Brain pericyte (primary cell): ENCODE measurements at places on chromosomes 5 and 9.

- DNase-seq: peak; percentile 45
Measured at GRCh38 chr9:121954477-121955140, 138.5 kb downstream of the TTLL11 start.

DNA sequence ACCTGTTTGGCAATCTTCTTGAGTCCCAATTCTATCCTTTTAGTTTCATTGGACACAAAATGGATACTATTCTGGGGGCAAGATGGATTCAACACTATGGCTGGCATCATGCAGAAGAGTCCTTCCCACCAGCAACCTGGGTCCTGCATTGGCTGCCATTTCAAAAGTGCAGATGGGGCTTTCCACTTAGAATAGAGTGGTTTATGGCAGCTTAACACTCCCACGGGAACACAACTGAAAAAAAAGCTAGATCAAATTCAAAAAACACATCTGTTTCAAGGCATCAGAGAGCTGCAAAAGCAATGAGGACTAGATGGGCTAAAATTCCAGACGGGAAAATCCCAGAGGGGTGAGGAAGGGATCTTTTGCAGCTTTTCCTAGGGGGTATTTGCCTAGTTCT is 11.2 kb upstream of the HMHB1 start:
- no peak for DNase-seq

- peak; percentile 17 for DNase-seq
Measured at GRCh38 chr9:130330202-130330862, 64.8 kb downstream of the HMCN2 start.

DNA sequence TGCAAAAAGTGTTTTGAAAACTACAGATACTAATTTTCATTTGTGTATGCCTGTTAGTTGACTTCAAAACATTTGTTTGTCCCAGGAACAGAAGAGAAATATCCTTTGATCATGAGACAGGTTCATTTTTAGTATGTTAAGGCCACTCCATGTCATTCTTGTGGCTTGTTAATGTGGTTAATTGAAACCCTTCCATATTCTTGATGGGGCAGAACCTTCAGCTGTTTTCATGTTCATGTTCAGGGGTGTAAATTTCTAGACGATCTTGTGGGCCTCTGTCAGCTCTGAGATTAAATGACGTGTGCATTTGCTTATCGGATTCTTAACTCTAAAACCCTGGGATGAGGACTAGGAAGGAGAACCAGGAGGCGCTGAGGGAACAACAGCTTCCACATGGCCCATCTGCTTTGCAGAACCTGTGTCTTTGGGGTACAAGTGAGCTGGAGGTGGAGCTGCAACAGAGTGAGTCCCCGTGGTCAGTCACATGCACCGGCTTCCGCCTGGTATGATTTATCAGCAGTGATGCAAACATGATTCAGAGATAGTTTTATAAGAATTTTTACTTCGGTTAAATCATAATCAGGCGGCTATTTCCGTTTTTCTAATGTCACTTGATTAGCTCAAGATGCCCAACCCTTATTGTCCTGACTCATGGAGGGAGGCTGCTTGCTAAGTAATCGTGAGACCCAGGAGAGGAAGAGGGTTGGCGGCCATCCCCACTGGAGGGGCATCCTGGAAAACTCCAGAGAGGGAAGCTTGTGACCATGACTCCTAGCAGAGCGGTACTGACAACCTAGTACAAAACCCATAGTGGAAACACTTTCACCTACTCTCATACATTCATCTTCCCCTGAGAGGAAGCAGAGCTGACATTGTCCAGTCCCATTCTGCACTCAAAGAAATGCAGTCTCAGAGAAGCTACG is 138.4 kb downstream of the C9orf152 start:
- no peak for DNase-seq

GRCh38 chr9:72187121-72187695 is 38.0 kb downstream of the GDA start:
- DNase-seq: no peak

GRCh38 chr5:111945535-111945934 is 188.5 kb upstream of the NREP start:
- no peak for DNase-seq

GRCh38 chr9:134381671-134382516 is 55.6 kb downstream of the RXRA start:
- no peak for DNase-seq

DNA sequence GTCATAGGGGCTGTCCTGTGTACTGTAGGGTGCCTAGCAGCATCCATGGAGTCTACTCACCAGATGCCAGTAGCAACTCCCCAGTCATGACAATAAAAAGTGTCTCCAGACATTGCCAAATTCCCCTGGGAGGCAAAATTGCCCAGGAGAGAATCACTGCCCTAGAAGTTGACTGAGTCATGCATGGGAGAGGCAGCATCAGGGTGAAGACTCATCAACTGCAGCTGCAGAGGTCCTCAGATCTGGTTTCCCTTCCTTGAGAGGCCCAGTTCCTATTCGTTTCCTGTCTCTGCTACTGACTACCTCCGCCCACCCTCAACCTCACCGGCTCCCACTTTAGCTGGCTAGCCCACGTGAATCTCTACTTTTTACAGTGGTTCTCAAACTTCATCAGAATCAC is 88.6 kb upstream of the AGXT2 start:
- DNase-seq: no peak

GRCh38 chr5:141805874-141806595 is 72.2 kb downstream of the PCDH1 start:
- DNase-seq: no peak

DNA sequence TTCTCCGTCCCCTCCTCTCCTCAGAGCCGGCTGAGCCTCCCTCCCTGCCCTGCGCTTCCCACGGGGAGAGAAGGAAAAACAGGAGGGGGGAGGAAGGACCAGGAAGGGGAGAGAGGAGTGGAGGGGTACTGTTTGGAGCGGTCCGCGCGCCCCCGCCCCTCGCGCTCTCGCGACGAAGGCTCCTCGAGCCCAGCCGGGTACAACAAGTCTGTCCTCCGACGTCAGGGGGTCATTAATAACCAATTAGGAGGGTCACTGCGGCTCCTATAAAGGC is 480 bp upstream of the PRDM12 start:
- no peak for DNase-seq

GRCh38 chr5:154519359-154519758 is 41.3 kb upstream of the HAND1 start:
- no peak for DNase-seq

DNA sequence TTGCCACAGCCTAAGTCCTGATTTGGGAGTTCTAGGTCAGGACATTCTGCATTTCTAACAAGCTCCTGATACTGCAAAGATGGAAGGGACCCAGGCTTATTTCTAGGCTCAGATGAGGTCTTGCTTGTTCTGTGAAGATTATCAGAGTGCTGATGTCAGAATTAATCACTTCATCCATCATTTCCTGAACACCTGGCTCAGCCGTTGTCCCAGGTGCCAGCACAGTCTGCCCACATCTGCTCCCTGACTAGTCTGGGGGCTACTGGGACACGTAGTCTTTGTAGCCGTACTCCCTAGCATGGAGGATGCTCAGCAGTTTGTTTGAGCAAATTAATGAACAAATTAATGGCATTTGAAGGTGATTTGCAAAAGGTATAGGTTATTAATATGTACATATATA is 17.9 kb upstream of the SPINK4 start:
- DNase-seq: no peak

GRCh38 chr9:70564468-70565335 is 150.2 kb upstream of the KLF9 start:
- DNase-seq: no peak

- no peak for DNase-seq
Measured at GRCh38 chr5:160921423-160922285, 69.6 kb upstream of the ATP10B start.

GRCh38 chr5:124193371-124193789 is 553.1 kb downstream of the ZNF608 start:
- no peak for DNase-seq

DNA sequence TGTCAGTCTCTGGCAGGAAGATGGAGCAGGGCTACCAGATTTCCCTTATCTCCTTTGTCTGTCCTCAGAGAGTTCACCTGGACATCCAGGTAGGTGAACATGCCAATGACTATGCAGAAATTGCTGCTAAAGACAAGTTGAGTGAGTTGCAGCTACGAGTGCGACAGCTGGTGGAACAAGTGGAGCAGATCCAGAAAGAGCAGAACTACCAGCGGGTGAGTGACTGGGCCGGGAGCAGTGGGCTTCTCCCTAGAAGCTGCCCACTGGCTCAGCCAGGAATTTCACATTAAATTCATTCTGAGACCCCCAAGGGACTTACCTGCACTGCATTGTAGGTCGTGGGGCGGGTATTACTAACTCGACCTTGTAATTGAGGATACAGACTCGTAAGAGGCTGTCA is 2.1 kb downstream of the TMED9 start:
- no peak for DNase-seq

GRCh38 chr9:127216210-127216887 is 48.2 kb upstream of the GARNL3 start:
- no peak for DNase-seq

- no peak for DNase-seq
Measured at GRCh38 chr9:129988607-129989361, 54.2 kb downstream of the FNBP1 start.

GRCh38 chr5:69007726-69008368 is 86.0 kb upstream of the SLC30A5 start:
- DNase-seq: no peak

DNA sequence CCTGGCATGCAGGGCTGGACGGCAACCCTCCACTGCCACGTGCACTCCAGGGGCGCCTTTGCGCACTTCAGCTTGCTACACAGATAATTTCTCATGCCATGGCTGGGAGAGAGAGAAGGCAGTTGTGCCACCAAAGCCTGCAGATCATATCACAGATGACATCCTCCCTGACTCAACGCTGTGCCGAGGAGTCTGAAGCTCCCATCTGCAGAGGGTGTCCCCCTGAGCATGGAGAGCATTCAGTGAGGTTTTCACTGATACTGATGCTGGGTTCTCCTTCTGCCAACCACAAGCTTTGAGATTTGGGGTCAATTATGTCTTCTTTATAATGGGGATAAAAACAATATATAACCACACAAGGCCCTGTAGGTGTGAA is 607.4 kb upstream of the ADAMTS16 start:
- no peak for DNase-seq

- no peak for DNase-seq
Measured at GRCh38 chr9:121782514-121783110, 131.2 kb downstream of the DAB2IP start.

- DNase-seq: no peak
Measured at GRCh38 chr9:121627427-121627826, 24.0 kb upstream of the DAB2IP start.

- no peak for DNase-seq
Measured at GRCh38 chr9:34650816-34651215, 1.2 kb upstream of the IL11RA start.

GRCh38 chr5:7372399-7372798 is 23.5 kb upstream of the ADCY2 start:
- no peak for DNase-seq

GRCh38 chr5:116861666-116862065 is 287.0 kb upstream of the SEMA6A start:
- no peak for DNase-seq
